ENCODE measurements at places on chromosomes 5 and 9.
A peak's percentile ranks its signal among the peaks of the same experiment; 100 is the strongest.

DNA sequence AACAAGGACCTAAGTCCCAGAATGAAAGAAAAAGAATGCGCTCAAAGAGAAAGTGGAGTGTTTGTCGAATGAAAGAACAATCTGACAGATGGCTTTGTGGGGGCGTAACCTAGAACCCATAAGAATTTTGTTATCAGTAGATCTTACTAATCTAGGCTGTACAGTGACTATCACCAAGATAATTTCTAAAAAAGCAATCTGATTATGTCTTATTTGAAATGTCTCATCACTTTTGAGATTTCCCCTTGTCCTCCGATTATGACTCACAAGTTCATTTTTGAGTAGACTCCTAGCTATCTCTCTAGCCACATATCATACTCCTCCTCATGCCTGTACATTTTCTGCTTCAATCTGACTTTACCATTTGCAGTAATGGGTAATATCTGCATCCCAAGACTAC is 135.6 kb upstream of the SMARCA2 start:
- no peak for DNase-seq

DNA sequence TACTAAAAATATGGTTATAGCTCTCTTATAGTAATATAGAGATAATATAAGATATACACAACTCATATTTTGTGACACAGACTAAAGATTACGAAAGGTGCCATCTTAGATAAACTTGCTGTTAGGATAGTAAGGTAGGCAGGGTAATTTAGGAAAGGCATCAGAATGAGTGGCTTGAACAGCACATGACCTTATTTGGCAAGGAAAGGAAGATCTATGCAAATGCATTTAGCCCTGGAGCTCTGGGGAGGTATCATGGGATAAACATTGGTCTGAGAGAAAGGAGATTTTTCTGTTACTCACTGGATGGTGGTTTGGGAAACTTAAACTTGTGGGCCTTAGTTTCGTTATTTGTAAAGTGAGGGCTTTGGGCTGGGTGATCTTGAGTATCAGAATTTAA is 65.8 kb downstream of the KCTD16 start:
- no peak for DNase-seq

DNA sequence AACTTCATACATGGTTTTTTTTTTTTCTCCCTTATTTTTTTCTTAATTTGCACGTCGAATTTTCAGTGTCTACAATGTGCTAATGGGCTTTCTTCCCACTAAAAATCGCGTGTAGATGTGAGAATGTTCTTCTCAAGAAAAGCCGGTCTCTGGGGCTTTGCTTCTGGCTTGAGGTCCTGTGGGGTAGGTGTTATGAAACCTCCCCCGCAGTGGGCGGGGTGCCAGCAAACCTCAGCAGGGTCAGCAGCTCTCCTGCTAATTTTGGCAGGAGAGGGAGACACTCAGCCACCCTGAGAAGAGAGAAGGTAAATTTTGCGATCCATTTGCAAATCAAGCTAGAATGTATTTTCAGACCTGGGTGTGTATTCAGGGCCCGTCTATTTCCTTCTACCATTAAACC is 59.9 kb downstream of the NPR3 start:
- DNase-seq, result no peak

GRCh38 chr9:24051587-24051986 is 225.5 kb upstream of the ELAVL2 start:
- DNase-seq, result no peak

DNA sequence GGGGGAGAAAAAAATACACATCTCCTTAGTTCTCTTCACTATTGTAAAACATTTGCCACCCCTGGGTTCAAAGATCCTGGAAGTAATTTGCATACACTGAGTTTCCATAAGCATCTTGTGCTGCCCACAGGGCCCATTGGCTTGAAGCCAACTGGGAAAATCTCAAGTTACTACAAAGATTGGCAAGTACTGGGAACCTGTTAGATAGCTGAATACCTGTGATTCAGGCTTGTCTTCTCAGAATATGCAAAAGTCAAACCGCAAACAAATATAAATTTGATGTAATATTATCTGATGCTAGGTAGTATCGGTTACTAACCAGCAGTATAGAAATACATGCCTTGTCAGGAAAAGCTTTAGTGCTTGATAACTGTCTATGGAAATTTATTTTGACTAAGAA is 156.9 kb upstream of the FST start:
- DNase-seq, result no peak

DNA sequence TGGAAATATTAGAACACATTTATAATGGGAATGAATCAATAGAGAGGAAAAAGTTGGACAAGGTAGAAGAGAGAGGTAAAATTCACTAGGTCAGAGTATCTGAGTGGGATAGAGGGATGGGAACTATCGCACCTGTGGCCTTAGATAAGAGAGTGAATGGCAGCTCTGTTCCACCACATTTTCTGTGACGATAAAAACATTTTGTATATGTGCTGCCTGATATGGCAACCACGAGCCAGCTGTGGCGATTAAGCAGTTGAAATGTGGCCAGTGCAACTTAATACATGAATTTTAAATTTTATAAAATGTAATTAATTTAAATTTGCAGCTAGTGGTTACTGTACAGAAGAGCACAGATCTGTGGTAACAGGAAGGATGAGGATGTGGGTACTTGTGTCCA is 46.7 kb downstream of the ZNF354A start:
- DNase-seq, result peak; percentile 49

DNA sequence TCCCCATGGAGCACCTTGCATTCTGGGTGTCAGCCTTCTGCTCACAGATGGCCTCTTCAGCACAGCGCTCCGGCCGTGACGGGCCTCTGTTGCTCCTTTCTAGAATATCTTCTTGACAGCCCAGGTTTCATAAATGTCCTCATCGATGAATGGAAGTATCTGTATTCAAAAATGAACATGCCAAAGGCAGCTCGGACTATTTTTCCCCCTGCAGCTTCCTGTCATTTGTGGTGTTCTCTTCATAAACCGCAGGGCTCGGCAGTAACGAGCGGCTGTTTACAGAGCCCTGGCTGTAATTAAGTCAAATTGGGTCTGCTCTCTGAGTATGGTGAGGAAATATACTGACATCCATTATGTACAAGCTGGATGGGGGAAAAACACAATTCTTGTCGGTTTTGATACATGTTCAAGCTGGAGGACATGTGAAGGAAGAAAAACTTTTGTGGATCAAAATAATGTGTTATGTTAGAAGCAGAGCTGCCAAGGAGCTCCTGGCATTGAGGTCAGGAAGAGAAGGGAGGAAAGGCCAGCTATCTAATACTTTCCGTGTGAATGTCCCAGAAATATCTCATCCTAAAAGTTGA is 154.1 kb upstream of the CD180 start:
- DNase-seq, result peak; percentile 62

DNA sequence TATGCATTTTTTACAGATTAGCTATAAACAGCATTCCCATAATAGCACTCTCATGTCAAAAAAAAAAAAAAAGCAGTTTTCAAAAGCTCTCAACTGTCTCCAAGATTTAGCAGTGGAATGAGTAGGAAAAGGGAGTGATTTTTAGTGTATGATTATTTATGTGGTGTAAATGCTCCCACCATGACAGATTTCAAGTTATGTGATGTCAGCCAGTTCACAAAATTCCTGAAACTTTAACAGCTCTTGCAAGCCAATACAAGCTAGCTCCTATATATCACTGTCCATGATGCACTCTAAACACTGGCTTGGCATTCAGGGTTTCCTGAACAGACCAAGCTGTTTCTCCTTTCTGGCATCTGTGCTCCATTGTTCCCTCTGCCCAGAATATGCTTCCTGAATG is 7.9 kb upstream of the ANKDD1B start:
- DNase-seq, result no peak

- DNase-seq, result no peak
Observed at GRCh38 chr9:4742246-4742645, 1.2 kb upstream of the AK3 start.

GRCh38 chr5:89435347-89435746 is 552.4 kb upstream of the MEF2C start:
- no peak for DNase-seq

Measured in hematopoietic multipotent progenitor cell (in vitro differentiated cells).